ENCODE measurements at places on chromosomes 6 and 20.

GRCh38 chr6:80403365-80403764 lies 296.9 kb downstream of the BCKDHB start:
- no peak for DNase-seq

DNA sequence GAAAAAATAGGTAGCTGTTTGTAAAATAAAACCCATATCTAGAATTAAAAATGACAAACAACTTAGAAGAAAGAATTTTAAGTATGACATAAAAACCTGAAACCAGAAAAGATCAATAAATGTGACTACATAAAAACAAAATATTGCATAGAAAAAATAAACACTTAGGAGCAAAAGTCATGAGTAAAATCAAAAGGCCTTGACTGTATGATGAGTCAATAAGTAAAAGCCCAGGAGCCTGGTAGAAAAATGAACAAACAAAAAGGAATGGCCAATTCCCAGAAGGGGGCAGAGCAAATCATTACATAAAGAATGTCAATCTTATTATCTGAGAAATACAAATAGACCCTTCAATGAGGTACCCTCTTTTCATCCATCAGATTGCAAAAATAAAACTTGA lies 20.7 kb upstream of the ENPP1 start:
- DNase-seq: no peak

- DNase-seq: no peak
Measured at GRCh38 chr6:92767101-92767500, 652.3 kb downstream of the EPHA7 start.

GRCh38 chr6:38281126-38281525 lies 358.6 kb downstream of the BTBD9 start:
- no peak for DNase-seq

DNA sequence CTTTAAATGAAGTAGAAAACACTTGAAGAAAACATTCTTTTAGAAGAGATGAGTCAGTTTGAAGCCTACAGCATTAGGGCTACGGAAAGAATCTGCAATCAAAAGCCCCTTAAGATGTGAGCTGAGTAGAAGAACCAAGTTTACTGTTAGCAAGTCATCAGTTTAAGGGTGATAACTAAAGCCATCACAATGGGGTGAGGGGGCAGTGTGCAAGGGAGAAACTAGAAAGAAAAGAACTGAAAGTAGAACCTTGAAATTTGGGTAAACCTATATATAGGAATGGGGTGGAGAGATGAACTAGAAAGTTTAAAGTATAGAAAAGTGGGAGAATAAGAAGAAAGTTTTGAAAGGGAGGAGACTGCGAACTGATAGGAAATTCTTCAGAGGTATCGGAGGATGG lies 212.9 kb downstream of the COL19A1 start:
- DNase-seq: no peak

DNA sequence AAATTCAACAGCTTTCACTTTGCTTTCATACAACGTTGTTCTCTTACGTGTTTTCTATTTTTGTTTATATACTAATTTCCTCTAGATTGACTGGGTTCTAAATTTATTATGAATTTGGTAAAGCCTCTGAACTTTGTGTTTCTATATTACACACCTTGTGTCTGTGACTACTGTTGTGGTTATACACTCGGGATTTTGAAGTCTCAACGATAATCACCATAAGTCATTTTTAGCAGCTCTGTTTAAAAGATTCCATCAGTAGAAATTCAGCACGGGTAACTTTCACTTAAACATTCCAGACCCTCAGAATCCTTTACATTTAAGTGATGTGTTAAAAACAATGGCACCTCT lies 31.8 kb upstream of the HBS1L start:
- no peak for DNase-seq

GRCh38 chr6:6987749-6988148 lies 120.0 kb upstream of the RREB1 start:
- no peak for DNase-seq

DNA sequence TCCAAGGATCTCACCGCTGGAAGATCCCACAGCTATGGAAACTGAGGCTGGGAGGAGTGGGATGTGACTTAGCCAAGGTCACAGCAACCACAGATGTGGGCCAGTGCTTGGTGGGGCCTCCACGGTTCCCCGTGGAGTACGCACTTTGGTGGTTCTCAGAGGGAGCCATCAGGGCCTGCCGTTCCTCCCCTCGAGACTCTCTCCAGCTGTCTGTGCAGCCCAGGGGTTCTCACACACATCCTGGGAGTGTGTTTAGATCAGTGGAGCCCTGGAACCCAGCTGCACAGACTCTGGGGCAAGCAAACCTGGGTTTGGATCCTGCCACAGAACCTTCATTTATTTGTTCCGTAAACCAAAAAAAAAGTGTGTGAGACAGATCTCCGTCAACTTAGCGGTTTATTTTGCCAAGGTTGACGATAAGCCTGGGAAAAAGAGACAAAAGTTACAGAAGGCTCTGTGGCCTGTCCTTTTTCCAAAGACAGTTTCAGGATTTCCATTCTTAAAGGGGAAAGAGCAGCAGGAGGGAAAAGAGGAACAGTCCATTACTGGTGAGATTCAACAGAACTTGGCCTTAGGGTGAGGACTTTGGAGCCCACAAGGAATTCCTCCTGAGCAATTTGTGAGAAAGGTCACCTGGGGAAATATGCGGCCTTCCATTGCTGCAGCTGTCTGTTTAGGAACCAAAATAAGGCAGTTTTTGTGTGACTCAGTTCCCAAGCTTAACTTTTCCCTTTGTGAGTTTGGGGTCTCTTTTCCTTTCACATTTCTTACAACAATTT lies 13.6 kb upstream of the MYMX start:
- no peak for DNase-seq

- no peak for DNase-seq
Measured at GRCh38 chr6:106141441-106142237, 55.5 kb downstream of the PRDM1 start.

GRCh38 chr6:136523196-136523595 lies 27.0 kb downstream of the MAP7 start:
- no peak for DNase-seq

- no peak for DNase-seq
Measured at GRCh38 chr6:26158581-26159356, 71.5 kb downstream of the HFE start.

DNA sequence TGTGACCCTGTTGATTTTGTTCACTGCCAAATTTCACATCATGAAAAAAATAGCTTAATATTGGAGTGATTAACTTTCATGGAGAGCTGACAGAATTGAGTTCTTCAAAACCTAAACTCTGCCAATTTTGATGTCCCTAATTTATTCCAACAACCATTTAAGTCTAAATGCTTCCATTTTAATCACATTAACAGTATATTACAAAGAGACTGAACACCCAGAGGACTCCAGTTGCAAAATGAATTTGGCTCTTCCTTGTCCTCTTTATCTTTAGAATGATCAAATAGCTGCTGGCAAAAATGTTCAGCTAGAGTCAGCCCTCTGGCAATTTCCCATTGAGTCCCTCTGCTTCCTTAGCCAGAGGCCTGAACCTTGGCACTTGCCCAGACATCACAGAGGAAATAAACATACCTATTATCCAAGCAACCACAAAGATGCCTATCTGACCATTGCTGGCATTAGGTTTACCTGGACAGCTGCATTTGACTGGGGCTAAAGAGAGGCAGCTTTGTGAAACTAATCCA lies 299.0 kb upstream of the STXBP5 start:
- DNase-seq: peak; percentile 65

GRCh38 chr6:151690768-151691562 lies 116.5 kb upstream of the ESR1 start:
- no peak for DNase-seq

DNA sequence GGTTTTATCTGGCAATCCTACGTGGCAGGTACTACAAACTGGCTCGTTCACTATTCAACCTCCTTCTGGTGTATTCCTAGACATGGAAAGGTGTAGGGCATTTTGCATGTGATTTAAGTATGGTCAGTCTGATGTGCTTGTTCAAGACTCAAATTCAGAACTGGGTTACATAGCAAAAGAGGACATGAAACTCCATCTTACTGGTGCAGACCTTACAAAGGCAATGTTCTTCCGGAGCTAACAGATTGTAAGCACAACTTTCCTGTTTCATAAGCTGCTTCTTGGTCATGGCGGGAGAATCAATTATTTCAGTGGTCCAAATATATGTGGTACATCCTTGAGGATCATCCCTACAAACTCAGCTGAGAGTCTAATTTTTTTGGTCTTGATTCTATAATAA lies 703.4 kb downstream of the EPM2A start:
- no peak for DNase-seq

DNA sequence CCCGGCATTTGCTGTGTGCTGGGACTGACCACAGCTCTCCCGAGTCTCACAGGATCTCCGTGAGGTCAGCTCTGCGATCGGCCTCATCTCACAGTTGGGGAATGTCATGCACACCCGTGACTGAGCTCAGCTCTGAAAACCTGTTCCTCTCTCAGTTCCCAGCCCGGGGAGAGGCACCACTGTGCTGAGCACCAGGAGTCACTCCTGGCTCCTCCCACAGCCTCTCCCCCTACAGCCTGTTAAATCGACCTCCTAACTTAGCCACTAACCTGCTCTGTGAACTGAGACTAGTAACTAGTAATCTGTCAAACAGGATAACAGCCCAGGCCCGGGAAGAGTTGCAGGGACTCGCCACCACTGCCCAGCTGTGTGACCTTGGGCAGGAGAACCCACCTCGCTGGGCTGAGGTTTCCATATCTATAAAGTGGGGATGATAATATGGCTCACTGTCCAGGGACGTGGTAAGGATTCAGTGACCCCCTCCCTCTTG lies 20.1 kb upstream of the NOL4L start:
- no peak for DNase-seq

DNA sequence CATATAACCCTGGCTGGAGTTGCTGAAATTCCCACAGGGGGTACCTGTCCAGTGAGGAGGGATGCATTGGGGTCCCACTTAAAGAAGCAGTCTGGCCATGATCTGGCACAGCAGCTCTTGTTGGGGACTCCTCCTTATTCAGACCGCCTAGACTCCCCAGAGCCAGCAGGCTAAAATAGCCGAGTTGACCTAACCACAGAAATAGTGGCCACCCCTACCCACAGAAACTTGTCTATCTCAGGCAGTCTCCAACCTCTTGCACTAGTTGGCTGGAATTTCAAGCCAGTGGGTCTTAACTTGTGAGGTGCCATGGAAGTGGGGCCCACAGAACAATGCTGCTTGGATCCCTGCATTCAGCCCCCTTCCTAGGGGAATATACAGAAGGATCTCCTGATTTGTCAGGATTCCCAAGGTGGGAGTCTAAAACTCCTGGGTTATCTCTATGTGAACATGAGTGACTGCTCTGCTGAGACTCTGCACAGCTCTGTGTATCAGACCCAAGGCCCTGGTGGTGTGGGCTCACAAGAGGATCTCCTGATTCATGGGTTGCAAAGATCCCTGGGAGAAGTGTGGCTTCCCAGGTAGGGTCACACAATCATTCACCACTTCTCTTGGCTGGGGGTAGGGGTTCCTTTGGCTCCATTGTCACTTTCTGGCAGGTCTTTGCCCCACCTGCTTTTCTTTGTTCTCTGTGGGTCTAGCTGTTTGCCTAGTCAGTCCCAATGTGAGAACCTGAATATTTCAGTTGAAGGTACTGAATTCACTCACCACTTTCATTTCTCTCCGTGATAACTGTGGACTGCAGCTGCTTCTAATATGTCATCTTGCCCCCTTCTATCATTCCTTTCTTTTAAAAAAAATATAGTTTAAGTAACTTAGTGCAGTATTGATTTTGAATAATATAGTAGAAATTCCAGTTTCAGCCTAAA lies 65.5 kb upstream of the CLVS2 start:
- DNase-seq: no peak

- no peak for DNase-seq
Measured at GRCh38 chr6:40732878-40733277, 145.7 kb upstream of the LRFN2 start.

GRCh38 chr6:124722141-124722878 lies 239.9 kb upstream of the RNF217 start:
- no peak for DNase-seq

DNA sequence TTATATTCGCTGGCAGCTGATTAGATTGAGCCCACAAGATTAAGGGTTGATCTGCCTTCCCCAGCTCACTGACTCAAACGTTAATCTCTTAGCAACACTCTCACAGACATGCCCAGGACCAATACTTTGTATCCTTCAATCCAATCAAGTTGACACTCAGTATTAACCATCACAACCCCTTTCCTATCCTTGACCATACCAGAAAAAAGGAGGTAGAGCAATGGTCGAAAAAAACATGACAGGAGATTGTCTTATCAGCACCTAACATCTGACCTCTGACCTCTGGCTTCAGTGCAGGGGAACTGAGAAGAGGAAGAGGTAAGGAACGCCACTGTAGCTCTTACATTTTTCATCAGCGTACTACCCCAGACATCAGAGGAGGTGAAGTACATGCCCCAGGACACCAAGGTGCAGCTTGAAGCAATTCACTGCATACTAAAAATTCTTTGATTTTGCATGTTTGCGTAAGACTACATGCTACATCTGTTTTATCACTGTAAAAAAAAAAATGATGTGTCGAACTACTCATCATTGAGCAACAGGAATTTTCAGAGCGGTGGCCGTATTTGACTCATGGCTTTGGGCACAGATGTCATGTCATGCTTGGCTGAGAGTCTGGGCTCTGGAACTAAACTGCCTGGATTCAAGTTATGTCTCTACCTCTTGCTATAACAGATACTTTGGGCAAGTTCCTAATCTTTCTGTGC lies 188.0 kb upstream of the TAB2 start:
- peak; percentile 70 for DNase-seq

DNA sequence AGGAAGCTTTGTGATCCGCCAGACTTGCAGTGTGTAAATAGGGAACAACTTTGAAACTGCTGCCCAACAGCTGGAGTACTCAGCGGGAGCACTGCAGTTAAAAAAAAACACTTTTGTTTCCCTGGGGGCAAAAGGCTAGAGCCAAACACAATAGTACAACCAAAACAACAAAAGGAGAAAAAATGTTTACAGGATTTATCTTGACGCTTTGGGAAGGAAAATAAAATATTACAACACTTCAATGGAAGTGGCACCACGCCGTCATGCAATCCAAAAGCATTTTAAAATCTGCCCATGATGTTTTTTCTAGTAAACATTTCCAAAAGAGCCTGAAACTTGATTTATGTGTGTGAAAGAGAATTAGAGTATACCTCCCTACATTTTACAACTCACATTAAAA lies 26.0 kb downstream of the PTPRK start:
- no peak for DNase-seq

- DNase-seq: no peak
Measured at GRCh38 chr20:59032713-59033059, 551 bp upstream of the ATP5F1E start.

All from GM04504 (cell line).